GM12878 (cell line): ENCODE measurements at places on chromosomes 7 and 10.

- H3K4me3 ChIP-seq = no peak overlapping the region
- no peaks in the 10 kb centered on the region for H3K36me3 ChIP-seq
- H3K27ac ChIP-seq = no peak overlapping the region
- no peak for DNase-seq
- no peaks in the 10 kb centered on the region for H3K4me1 ChIP-seq
- no peaks in the 10 kb centered on the region for H3K27me3 ChIP-seq
These were observed 302.5 kb downstream of the PHTF2 start for GRCh38 chr7:78101076-78101475.

- peak overlapping the region; percentile 38; the same call in 1 of the 2 replicates for H3K4me3 ChIP-seq
- peaks cover 10% of the 10 kb centered on the region for H3K4me1 ChIP-seq
- H3K27me3 ChIP-seq = no peaks in the 10 kb centered on the region
- 0 out of 2 replicates have a peak, but pooled peaks cover 3% of the 10 kb centered on the region for H3K36me3 ChIP-seq
- DNase-seq = no peak
These were observed 478 bp upstream of the ZNF22 start for GRCh38 chr10:45000138-45000751.

DNA sequence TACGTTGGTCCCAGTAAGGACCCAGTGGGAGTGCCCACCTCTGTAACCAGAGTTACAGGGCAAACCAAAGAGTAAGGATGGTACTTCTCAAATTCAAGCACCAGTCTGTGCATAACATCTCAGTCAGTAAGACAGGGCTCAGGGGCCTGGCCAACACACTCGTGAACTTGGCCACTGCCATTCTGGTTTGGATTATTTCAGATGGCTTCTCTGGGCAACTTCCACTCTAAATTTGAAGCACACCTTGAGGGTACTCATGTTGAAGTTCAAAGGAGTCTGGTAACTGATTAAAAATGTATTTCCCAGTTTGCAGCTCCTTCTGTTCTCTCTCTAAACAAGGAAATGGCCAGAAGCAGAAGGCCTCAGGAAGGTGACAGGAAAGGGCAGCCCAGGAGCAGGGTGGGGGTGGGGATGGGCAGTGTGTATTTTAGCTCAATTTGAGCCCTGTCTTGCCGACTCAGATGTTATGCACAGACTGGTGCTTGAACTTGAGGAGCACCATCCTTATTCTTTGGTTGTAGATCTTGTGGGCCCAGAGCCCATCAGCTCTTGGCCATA is 107.3 kb upstream of the GLI3 start:
- H3K27ac ChIP-seq = no peak overlapping the region
- no peaks in the 10 kb centered on the region for H3K36me3 ChIP-seq
- no peaks in the 10 kb centered on the region for H3K27me3 ChIP-seq
- DNase-seq = no peak

GRCh38 chr10:51675088-51675487 is 24.3 kb downstream of the CSTF2T start:
- no peak for DNase-seq
- H3K27ac ChIP-seq = no peak overlapping the region
- no peak overlapping the region for H3K4me3 ChIP-seq
- H3K27me3 ChIP-seq = no peaks in the 10 kb centered on the region
- no peaks in the 10 kb centered on the region for H3K4me1 ChIP-seq

DNA sequence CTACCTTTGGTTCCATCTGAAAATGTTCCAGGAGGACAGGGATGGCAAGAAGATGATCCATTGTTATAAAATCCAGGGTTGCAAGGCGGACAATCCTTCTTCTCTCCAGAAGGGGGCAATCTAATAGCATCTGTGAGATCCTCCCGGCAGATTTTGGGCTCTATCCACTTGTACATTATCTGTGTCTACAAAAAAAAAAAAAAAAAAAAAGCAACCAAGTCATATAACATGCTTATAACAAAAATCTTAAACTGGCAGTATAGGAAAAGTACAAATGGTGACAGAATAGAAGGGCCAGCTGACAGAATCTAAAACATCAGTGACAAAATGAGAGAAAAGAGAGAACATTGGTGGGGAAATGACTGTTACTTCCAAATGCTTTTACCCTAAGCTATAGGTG is 132.7 kb downstream of the ELAPOR2 start:
- H3K4me1 ChIP-seq = peaks cover 10% of the 10 kb centered on the region
- no peak overlapping the region for H3K27ac ChIP-seq
- no peak overlapping the region for H3K4me3 ChIP-seq
- H3K36me3 ChIP-seq = no peaks in the 10 kb centered on the region
- no peaks in the 10 kb centered on the region for H3K27me3 ChIP-seq
- DNase-seq = no peak

GRCh38 chr10:69866246-69866687 is 64.6 kb downstream of the COL13A1 start:
- no peak overlapping the region for H3K4me3 ChIP-seq
- peaks cover 4% of the 10 kb centered on the region for H3K27me3 ChIP-seq
- no peaks in the 10 kb centered on the region for H3K4me1 ChIP-seq
- DNase-seq = no peak

DNA sequence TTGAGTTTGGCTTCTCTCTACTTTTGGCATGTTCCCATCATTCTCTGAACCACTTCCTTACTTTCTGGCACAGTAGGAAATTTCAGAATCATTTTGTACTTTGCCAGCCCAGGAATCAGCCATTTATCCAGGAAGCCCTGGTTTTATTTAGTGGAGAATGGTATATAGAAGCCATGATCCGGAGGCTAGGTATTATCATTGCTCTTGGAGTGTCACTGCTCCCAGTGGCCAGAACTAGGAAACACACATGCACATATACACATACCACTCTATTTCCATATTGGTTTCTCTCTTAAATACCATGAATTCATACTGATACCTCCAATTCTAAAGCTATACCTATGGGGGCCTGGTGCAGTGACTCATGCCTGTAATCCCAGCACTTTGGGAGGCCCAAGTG is 36.3 kb downstream of the SUFU start:
- peaks cover 20% of the 10 kb centered on the region for H3K4me1 ChIP-seq
- DNase-seq = no peak
- H3K4me3 ChIP-seq = no peak overlapping the region; the same call in 1 of the 2 replicates
- H3K27ac ChIP-seq = no peak overlapping the region
- H3K36me3 ChIP-seq = no peaks in the 10 kb centered on the region

- H3K36me3 ChIP-seq = no peaks in the 10 kb centered on the region
- no peaks in the 10 kb centered on the region for H3K4me1 ChIP-seq
- no peak for DNase-seq
- H3K27me3 ChIP-seq = 0 out of 2 replicates have a peak, but pooled peaks cover 2% of the 10 kb centered on the region
- no peak overlapping the region for H3K27ac ChIP-seq
These were observed 98.7 kb downstream of the ITIH5 start for GRCh38 chr10:7567911-7568620.

DNA sequence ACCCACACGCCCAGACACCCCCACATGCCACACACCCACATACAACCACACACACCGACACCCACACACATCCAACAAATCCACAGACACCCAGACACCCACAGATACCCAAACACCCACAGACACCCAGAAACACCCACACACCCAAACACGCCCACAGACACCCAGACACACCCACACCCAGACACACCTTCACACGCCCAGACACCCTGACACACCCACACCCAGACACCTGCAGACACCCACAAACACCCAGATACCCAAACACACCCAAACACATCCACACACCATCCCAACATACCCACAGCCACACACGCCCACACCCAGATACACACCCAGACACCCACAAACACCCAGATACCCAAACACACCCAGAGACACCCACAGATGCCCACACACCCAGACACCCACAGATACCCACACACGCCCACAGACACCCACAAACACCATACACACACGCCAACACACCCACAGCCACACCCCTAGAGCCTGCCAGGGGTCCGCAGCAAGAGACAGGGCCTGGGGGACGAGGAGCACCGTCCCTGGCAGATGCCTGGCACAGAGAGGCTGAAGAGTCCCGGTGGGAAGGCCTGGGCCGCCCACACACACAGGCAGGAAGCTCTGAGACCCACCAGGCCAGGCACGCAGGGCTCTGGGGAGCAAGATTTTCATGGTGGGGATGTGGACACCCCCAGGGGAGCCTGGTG is 28.5 kb downstream of the CYP2W1 start:
- peaks cover 17% of the 10 kb centered on the region for H3K36me3 ChIP-seq
- H3K27me3 ChIP-seq = no peaks in the 10 kb centered on the region
- H3K4me1 ChIP-seq = no peaks in the 10 kb centered on the region
- H3K27ac ChIP-seq = no peak overlapping the region
- DNase-seq = no peak
- H3K4me3 ChIP-seq = no peak overlapping the region

DNA sequence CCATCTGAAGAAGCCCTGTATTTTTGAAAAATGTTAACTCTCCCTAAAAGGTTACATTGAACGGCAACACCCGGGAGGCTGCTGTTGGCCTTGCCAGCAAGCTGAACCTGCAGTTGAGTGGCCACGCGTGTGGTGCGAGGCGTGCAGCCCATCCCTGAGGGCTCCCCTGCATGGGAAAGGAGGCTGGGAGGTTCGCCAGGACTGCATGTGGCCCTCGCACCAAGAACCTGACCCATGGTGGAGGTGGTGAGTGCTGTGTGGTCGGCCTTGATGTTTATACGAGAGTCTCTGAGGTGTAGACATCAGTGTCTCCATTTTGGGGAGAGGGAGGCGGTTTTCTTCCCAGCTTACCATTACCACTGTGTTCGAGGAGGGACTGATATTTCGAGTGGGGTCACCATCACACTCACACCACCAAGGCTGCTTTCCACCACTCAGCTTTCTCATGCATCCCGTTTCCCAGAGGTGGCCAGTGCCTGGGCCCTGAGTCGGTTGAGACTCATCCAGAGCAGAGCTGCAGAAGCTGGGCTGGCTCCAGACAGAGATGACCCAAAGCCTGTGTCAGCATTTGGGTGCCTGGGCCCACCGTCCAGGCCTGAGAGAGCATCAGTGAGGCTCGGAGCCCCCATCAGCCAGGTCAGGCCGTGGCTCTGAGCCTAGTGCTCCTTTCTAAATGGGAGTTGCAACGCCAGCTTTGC is 222.6 kb downstream of the EBF3 start:
- no peaks in the 10 kb centered on the region for H3K27me3 ChIP-seq
- H3K36me3 ChIP-seq = no peaks in the 10 kb centered on the region
- H3K4me3 ChIP-seq = no peak overlapping the region

DNA sequence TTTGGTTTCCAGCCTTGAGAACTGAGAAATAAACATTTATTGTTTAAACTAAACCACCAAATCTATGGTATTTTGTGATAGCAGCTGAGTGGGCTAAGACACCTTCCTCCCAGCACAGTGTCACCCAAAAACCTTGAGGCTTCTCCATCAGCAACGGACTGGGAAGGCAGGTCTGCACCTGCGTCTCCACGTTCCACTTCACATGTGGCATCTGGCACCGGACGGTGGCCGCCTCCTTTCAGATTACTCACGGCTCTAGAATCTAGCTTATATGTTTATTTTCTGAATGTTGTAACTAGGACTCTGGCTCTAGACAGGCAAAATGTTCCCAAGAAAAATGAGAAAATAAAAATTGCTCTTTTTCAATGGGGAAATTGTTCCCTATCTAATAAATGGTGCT is 201.0 kb downstream of the ADARB2 start:
- no peaks in the 10 kb centered on the region; the same call in 1 of the 2 replicates for H3K36me3 ChIP-seq
- no peaks in the 10 kb centered on the region for H3K27me3 ChIP-seq
- no peak for DNase-seq

DNA sequence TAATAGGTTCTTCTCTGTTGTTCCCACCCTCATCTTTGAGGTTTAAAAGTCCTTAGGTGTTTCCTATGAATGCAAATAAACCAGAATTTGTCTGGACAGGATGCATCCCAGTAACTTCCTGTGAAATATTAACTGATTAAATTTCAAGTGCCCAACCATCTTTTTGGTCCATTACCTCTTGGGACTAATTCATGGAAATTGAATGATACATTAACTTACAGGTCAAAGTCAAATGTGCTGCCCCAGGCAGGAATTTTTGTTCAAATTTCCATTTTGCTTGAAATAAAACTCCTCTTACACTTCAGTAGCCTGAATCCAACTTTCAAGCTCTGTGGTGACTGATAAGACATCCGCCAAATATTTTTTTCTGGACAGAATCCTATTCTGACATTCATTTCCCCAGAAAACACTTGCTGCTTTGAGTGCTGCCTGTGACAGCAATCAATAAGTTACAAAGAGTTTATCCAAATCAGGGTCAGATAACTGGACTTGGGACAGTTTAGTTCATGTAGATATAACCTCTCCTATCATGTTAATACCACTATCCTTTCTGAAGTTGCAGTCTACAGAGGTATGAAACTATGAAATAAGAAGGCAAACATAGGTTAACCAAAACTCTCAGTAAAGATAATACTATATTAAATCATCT is 383.5 kb downstream of the POM121L12 start:
- H3K27ac ChIP-seq = no peak overlapping the region
- no peaks in the 10 kb centered on the region for H3K27me3 ChIP-seq
- H3K4me3 ChIP-seq = no peak overlapping the region

- no peak overlapping the region for H3K4me3 ChIP-seq
- H3K27me3 ChIP-seq = no peaks in the 10 kb centered on the region
- no peak for DNase-seq
- H3K4me1 ChIP-seq = no peaks in the 10 kb centered on the region
- no peak overlapping the region for H3K27ac ChIP-seq
- no peaks in the 10 kb centered on the region for H3K36me3 ChIP-seq
These were observed 54.8 kb downstream of the CADPS2 start for GRCh38 chr7:122831436-122831835.

DNA sequence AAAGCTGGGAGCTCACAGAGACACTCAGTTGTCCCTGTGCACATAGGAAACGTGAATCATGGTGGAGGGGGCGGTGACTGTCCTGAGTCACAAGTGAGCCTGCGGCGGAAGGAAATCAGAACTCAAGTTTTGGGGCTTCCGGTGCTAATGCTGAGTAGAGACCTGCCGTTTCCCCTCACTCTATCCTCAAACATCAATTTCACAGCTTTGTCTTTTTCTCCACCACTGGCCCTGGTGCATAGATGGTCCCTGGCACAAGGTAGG is 21.9 kb downstream of the ADCYAP1R1 start:
- peaks cover 12% of the 10 kb centered on the region for H3K27me3 ChIP-seq
- no peak for DNase-seq
- no peak overlapping the region for H3K27ac ChIP-seq
- no peaks in the 10 kb centered on the region for H3K36me3 ChIP-seq

DNA sequence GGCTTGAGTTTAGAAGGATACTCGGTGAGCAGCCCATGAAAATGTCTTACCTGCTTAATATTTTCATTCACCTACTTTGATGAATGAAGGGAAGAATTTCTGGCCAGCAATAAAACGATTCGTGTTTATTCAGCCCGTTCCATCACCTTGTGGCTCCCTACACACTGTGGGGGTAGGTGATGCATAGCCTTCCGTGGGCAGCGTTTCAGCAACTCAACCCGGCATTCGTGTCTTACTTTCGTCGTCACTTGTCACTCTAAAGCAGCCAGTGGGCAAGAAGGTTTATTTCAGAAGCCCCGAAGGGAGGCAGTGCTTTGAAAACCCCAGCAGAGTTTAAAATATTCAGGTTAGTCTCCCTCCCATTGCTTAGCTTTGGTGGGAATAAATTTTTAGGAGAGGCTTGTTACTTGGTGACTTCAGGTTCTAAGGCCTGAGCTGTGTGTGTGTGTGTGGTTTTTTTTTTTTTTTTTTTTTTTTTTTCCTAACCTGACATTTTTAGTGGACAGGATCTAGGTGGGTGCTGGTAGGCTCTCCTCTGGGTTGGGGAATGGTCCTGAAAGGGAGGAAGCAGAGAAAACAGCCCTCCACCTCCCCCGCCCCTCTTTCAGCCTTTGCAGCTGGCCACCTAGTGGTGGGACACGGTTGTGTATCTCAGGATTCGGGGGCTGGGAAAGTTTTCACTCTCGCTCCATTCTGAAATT is 1.8 kb downstream of the GRK5 start:
- peaks cover 26% of the 10 kb centered on the region for H3K4me1 ChIP-seq
- H3K27me3 ChIP-seq = no peaks in the 10 kb centered on the region
- peak overlapping the region; percentile 80 for H3K27ac ChIP-seq

GRCh38 chr7:73810998-73811360 is 19.8 kb upstream of the CLDN4 start:
- no peaks in the 10 kb centered on the region for H3K36me3 ChIP-seq
- H3K4me1 ChIP-seq = no peaks in the 10 kb centered on the region
- no peak overlapping the region for H3K4me3 ChIP-seq
- H3K27me3 ChIP-seq = no peaks in the 10 kb centered on the region
- DNase-seq = no peak
- no peak overlapping the region for H3K27ac ChIP-seq
